ENCODE measurements at places on chromosomes 7 and 10.

- DNase-seq: no peak
Measured at GRCh38 chr10:66307826-66308225, 618.0 kb upstream of the LRRTM3 start.

DNA sequence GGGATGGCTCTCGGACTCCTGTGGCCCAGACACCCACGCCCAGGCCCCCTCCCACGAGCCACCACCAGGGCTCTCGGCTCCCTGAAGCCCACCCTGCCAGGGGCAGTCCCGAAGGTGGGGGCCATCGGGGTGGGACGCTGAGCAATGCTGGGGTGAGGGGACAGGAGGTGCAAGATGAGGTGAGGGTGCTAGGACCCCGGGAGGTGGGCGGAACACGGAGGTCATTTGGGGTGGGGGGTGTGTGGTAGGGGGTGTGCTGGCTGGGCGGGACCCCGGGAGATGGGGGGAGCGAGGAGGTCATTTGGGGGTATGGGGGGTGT is 17.0 kb upstream of the LFNG start:
- DNase-seq: no peak

DNA sequence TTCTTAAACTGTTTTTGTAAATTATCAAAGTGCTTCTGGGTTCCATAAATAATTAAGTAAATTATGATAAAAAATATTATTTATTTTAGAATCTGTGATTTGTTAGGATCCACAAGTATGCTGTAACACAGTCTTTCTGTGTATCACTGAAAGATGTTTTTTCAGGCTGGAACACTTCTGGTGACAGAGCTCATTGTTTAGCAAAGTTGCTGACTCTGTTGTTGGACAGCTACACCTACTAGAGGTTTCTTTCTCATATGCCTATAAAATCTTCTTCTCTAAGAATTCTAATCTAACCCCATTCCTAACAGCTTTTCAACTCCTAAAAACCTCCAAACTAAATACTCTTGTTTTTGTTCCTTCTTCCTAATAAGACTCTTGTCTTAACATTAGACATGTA is 176.8 kb downstream of the THSD7A start:
- DNase-seq: no peak

GRCh38 chr10:128191847-128192246 is 65.6 kb upstream of the MKI67 start:
- no peak for DNase-seq

DNA sequence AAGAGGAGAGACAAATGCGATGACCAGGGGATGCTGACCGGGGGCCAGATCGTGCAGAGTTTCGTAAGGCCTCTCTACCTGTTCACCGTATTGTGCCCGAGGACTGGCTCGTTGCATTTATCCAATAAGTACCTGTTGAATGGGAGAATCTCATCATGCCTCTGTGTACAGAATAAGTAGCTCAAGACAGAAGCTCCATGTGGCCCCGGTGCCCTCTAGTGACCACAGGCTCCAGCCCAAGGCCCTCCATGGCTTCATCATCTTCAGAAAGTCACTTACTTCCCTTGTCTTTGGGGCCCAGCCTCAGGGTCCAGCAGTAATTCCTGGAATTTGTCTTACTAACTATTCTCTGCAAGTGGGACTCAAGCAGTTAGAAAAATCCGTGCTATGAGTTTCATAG is 151.0 kb downstream of the CHN2 start:
- DNase-seq: no peak

GRCh38 chr10:131972474-131973071 is 9.2 kb downstream of the BNIP3 start:
- DNase-seq: no peak

GRCh38 chr10:3926675-3927525 is 141.9 kb upstream of the KLF6 start:
- no peak for DNase-seq

GRCh38 chr7:96422388-96422787 is 100.5 kb upstream of the SLC25A13 start:
- DNase-seq: no peak

- no peak for DNase-seq
Measured at GRCh38 chr10:129545261-129545660, 78.2 kb downstream of the MGMT start.

DNA sequence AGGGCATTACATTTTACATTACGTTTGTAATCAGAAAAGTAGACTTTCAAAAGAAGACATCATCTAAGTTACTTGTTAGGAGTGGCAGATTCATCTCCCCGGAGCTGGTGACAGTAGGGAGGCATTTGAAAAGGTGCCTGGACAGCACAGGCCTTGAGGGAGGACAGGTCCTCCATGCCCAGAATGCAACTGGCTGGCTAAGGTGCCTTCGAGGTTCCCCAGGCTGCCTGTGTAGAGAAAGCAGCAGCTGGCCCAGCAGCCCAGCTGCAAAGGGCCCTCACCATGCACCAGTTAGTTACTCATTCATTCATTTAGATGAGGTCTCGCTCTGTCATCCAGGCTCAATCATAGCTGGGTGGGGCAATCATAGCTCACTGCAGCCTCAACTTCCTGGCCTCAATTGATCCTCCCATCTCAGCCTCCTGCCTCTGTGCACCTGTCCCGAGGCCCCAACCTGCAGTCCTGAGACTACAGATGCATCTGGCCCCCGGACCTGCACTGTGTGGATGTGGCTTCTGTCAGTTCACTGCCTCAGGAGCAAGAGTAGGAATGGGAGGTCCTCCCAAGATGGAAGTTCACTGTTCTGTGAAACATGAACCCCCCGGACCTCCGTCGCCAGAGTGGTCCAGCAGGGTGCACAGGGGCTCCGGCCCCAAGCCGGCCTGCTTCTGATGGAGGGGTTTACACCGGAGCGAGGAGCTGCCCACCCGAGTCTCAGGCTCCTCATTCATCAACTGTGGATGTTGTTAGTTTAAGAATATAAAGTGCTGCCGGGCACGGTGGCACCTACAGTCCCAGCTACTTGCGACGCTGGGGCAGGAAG is 36.6 kb downstream of the PRKAG2 start:
- DNase-seq: no peak

- DNase-seq: no peak
Measured at GRCh38 chr7:24716480-24717246, 40.6 kb downstream of the GSDME start.

GRCh38 chr7:129949292-129950133 is 3.2 kb downstream of the UBE2H start:
- no peak for DNase-seq
